Endodermal cell (in vitro differentiated cells): ENCODE measurements at places on chromosomes 7 and 10.

DNA sequence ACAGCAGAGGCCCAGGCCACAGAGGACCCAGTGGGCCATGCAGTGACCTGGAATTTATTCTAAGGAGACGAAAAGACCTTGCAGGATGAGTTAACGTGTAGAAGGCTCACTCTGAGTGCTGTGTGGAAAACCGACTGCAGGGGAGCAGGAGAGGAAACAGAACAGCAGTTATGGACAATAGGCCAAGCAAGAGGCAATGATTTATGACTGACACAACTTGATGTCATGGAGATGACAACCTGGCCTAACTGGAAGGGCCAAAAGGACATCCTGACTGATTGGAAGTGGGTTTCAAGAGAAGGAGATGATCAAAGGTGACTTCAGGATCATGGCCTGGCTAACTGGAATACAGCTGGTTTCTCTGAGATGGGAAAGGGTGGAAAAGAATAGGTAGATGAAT lies 70.2 kb upstream of the RAPGEF5 start:
- DNase-seq = no peak

GRCh38 chr7:44313621-44314031 lies 11.8 kb downstream of the CAMK2B start:
- DNase-seq = no peak

GRCh38 chr7:26492816-26493215 lies 201.2 kb downstream of the SNX10 start:
- DNase-seq = no peak

DNA sequence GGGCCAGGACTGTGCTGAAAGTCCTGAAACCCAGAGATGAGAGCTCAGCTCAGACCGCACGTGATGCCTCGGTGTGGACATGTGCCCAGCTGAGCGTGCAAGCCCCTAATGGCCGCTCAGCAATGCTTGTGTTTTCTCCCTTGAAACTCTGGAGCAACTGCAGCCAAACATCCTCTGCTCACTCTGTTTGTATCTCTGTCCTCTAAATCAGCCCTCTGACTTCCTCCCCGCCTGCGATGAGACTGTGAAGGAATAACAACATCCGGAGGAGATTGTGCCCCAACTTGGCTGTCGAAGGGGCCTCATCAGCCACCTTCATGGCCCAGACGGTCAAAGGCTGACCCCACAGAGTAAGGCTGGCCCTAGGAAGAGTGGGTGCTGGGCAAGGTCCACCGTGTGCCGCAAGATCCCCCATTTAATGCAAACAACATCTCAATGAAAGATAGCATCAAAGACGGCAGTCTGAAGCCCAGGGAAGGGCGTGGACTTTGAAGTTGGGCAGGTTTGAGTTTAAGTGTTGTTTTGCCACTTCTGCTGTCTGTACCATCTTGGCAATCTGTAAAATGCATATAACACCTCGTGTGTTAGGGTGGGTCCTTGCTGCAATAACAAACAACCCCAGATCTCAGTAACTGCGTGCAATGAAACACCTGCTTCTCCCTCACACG lies 39.9 kb downstream of the CALML3 start:
- peak; percentile 29 for DNase-seq

DNA sequence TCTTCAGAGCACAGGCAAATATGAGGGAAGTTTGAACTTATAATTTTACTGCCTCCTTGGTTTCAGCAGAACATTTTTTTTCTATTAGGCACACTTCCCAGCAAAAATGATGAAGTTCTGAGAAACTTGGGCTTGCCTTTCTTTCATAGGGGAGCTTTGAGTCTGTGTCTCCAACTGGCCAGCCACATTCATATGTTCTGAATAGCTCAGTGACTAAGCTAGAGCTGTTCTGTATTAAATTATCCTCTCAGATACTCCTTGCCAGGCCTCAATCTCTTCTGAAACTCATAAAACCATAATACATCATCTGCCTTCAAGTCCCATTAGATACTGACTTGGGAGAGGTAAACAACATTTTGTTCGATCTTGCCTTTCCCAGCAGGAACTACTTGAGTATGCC lies 476.5 kb downstream of the GPAM start:
- no peak for DNase-seq

GRCh38 chr10:777913-778479 lies 88.5 kb upstream of the DIP2C start:
- DNase-seq = no peak

GRCh38 chr10:3783316-3783681 lies 1.7 kb downstream of the KLF6 start:
- DNase-seq = peak; percentile 66

- no peak for DNase-seq
These were observed 551.7 kb upstream of the POT1 start for GRCh38 chr7:125481323-125481722.

GRCh38 chr10:99296605-99297004 lies 32.6 kb upstream of the CNNM1 start:
- no peak for DNase-seq

GRCh38 chr7:28705350-28705749 lies 252.8 kb downstream of the TRIL start:
- no peak for DNase-seq

- DNase-seq = no peak
These were observed 52.1 kb upstream of the HELLS start for GRCh38 chr10:94493463-94493862.

DNA sequence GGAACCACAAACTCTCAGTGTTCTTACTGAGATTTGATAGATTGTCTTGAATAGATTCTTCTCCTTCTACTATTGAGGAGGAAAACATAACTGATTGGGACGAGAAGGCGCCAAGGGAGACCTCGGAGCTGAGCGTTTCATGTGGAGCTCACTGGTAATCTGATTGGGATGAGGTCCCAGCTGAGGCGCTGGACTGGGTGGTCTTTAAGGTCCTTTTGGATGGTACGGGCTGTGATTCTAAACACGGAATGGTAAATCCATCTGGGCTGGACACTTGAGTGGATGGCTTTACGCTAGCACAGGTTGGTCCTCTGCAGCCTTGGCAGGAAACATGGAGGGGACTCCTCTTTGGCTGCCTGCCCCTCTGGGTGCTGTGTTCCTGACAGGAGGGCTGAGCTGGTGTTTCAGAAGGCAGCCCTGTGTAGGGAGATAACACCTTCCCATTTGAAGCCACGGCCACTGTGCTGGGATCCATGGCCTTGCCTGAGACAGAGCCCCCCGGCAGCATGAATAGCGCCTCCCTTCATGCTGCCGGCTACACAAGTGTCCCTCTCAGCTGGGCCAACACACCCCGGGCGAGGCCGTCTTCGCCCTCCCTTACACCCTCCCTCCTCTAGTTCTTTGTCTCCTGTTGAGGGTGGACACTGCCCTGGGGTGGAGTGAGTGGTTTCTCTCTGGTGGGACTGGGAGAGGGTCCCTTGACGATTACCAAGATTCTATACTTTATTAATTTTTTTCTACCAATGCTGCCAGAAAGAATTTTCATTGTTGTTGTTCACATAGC lies 203.2 kb upstream of the SHH start:
- DNase-seq = peak; percentile 31

DNA sequence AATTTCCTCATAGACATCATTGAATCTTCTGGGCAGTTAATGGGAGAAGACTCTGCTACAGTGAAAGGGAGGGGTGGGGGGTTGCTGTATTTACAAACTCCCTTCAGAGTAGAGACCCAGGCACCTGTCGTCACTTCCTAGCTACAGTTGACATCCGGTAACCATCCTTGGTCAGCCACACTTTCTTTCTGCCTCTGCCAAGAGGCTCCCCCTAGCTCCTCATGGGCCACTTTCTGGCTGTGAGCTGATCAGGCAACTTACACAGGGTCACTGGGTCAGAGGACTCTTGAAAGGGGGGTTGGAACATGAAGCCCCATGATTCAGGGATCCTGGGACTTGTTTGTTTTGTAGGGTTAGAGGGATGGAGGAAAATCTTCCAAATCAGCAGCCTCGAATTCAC lies 1.2 kb downstream of the TECPR1 start:
- no peak for DNase-seq

GRCh38 chr10:24207341-24207740 lies 1.6 kb upstream of the KIAA1217 start:
- peak; percentile 38 for DNase-seq

GRCh38 chr10:111479966-111480365 lies 403.1 kb downstream of the ADRA2A start:
- DNase-seq = no peak

GRCh38 chr10:43209074-43209455 lies 57.8 kb downstream of the RASGEF1A start:
- DNase-seq = peak; percentile 30

- DNase-seq = no peak
These were observed 25.3 kb downstream of the MAP3K8 start for GRCh38 chr10:30459283-30459682.

- peak; percentile 99 for DNase-seq
These were observed 12.5 kb upstream of the DDIT4 start for GRCh38 chr10:72260976-72261783.

GRCh38 chr10:106734220-106734619 lies 430.3 kb downstream of the SORCS1 start:
- no peak for DNase-seq

- DNase-seq = no peak
These were observed 21.1 kb downstream of the FAM20C start for GRCh38 chr7:213324-213993.

GRCh38 chr7:52355053-52355452 lies 680.4 kb upstream of the POM121L12 start:
- peak; percentile 82 for DNase-seq

DNA sequence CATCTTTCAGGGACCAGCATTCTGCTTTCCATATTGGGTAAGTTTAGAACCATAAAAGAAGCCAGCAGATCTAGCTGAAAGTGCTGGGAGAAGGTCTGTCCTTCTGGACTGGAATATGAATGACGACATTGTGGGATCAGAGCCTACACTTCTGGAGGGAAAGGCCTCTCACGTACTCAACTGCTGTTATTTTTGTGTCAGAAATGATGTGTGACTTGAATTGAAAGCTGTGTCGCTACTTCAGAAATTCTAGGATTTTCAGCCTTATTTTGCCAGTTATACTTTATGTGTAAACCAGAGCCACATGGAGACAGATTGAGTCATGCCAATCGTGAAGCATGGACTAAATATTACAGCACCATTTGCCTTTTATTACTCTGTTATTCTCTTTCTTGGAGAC lies 231.0 kb downstream of the KIAA1217 start:
- no peak for DNase-seq

- no peak for DNase-seq
These were observed 136.4 kb downstream of the WNT2 start for GRCh38 chr7:117186218-117187010.

DNA sequence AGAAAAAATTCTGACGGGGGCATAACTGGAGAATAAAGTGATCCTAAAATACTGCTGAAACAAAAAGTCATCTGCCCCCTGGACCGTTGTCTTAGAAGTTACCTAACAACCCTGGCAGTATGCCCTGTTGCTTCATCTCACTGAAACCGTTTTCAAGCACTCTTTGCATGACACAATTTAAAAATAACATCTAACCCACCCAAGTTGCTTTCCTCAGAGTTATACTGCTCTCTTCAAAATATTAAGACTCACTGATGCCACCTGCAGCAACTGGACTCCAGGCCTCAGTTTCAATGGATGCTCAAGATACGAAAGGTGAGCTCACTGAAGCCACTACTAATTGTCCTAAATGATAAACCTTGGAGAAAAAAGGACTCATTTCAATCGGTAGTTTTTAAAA lies 57.4 kb downstream of the CDK6 start:
- no peak for DNase-seq

- DNase-seq = peak; percentile 83
These were observed 3.6 kb downstream of the VAX1 start for GRCh38 chr10:117134306-117135025.

DNA sequence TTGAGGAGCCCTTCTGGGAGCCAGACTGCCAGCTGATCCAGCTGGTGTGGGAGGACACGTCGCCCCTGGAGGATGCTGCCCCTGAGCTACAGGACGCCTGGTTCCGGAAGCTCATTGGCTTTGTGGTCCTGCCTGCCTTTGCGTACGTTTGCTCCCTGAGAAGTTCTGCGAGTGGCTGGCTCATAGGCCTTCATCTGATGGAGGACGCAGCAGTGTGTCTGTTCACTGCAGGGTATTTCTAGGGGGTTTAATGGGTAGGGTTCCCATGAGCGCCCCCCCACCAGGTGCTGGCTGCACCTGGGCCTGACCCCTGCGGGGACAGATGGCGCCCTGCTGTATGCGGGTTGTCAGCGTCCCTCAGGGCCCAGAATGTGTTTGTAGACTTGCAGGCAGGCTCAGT lies 5.0 kb downstream of the PAOX start:
- DNase-seq = peak; percentile 46

- DNase-seq = no peak
These were observed 19.2 kb downstream of the TMEM273 start for GRCh38 chr10:49168831-49169500.

DNA sequence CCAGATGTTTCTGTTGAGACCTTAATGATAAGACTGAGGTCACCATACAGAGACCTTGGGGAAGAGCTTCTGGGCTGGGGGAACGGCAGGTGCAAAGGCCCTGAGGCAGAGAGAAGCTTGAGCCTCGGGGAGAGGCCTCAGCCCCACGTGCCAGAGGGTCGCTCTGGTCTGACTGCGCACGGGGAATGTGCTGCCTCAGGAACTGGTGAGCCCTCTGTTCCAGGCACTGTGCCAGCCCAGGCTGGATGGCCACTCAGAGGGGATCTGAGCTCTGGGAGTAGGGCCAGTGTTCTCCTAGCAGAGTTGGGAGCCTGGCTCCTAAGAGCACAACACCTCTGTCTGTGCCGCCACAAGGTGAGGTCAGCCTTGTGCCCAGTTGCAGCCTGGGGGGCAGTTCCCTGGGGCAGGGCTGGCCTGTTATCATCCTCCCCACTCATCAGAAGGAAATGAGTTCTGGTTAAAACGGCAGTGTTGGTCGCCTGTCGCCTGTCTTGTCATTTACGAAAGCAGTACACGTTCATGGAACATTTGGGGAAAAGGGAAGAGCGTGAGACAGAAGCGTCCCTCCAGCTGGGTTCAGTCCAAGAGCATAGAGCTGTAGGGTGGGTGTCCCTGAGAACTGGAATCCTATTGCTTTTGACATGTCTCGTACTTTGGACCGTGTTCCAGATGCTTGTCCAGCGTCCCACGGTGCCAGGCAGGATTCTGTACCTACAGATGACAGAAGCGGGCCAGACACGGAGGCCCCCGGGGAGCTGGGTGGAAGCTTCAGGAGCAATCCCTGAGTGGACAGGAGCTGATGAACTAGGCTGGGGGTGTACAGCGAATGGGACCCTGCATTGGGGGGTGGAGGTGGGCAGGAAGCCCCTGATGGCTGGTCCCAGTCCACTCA lies 4.3 kb downstream of the TTYH3 start:
- DNase-seq = no peak

- no peak for DNase-seq
These were observed 108.8 kb downstream of the SMURF1 start for GRCh38 chr7:99034932-99035722.

DNA sequence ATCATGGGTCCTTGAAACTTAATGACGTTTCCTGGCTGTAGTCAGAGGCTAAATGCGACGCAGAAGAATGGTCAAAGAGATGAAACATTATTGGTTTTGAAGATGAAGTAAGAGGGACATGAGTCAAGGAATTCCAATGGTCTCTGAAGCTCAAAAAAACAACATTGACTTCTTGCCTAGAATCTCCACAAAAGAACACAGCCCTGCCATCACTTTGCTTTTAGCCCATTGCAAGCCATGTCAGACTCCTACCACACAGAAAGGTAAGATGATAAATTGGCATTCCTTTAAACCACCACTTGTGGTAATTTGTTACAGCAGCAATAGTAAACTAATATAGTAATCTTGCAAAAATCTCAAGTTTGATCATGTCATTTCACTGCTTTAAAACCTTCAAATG lies 109.4 kb downstream of the TMEM26 start:
- no peak for DNase-seq

- no peak for DNase-seq
These were observed 232.5 kb upstream of the MDFIC start for GRCh38 chr7:114689406-114689805.
